Spleen (tissue), 13 donors: ENCODE measurements at places on chromosomes 7 and 10.

DNA sequence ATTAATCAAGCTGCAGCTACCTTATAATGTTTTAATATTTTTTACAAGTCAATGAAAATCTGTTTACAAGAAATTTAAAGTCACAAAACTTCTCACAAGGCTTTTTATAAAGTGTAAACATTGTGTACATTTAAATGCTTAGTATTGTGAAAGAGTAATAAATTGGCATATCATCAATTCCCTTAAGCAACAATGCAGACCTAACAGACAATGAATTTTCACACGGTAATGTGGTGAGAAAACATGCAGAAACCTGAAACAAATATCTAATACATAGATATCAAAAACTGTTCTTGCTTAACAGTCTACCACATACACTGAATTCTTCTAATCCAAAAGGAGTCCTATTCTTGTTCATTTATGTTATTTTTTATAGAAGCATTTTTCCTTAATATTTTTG is 220.7 kb downstream of the CRPPA start:
- no peak for DNase-seq

DNA sequence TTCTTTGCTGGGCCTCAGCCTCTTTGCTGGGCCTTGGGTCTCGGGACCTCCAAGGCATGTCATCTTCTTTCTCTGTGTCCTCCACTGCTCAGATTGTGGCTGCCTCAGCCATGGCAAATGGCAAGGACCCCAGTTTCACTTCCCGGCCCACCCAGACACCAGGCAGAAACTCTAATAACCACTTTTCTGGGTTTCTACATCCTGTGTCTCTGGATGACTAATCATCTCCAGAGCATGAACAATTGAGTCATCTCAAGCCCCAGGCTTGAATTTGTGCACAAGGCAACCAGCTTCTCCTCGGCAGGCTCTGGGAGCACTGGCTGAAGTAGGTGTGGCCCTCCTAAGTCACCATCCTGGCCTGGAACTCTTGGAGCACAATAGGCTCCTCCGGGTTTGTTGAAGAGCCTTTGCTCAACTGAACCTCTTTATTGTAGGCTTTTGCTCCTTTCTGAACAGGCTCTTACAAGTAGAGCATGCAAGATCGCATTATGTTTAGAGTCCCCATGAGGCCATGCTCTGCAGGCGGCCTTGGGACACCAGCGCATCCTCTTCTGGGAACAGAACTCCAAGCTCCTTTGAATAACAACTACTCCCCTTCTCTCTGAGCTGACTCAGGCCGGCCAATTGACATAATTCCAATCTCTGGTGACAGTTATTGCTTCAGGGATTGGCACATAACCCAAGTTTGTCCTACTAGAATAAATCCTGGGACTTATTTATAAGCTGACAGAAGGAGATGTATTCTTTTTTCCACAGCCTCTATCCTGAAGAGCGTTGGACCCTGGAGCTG is 218.1 kb downstream of the WDR11 start:
- no peak for DNase-seq

- no peak for DNase-seq
Observed at GRCh38 chr10:110966146-110966545, 46.7 kb downstream of the SHOC2 start.

DNA sequence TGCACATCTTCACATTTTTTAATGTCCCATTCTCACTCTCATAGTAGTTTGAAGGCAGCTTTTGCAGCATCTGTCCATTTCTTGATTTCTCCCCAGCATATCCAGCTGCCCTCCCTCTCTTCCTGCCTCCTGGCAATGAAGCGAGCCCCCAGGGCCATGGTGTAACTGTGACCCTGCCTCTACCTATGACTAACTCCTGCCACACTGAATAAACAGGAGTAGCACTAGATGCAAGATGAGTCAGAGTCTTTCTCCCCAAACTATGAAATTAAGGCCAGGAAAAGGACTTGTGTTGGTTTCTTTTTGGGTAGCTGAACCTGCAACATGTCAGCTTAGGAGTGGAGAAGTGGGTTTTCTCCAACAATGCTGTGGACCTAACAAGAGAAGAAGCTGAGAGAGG is 329.0 kb downstream of the RNLS start:
- DNase-seq: no peak

GRCh38 chr7:108104324-108104723 is 25.8 kb downstream of the LAMB4 start:
- no peak for DNase-seq

- no peak for DNase-seq
Observed at GRCh38 chr10:17506856-17507471, 52.6 kb upstream of the ST8SIA6 start.

DNA sequence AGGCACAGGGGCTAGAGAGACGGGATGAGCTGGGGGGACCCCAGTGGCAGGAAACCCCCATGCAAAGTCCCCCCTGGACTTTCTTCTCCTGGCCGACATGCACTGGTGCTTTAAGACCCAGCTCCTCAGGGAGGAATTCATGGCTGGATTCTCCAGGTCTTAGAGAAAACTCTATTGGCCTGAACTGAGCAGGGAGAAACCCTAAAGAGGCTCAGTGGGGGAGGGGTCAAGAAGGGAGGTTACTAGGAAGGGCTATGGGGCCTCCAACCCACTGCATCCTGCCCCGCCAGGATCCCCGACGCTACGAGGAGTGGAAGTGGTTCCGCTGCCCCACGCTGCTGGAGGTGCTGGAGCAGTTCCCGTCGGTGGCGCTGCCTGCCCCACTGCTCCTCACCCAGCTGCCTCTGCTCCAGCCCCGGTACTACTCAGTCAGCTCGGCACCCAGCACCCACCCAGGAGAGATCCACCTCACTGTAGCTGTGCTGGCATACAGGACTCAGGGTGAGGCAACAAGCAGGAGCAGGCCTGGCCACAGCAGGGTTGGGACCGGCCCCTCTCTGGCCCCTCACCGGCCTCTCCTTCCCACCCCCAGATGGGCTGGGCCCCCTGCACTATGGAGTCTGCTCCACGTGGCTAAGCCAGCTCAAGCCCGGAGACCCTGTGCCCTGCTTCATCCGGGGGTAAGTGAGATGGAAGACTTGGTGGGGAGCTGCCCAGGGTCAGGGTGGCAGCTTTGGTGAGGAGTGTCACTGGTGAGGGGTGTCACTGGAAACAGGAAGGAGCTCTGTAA is 13.8 kb downstream of the ATG9B start:
- peak; percentile 85 for DNase-seq

DNA sequence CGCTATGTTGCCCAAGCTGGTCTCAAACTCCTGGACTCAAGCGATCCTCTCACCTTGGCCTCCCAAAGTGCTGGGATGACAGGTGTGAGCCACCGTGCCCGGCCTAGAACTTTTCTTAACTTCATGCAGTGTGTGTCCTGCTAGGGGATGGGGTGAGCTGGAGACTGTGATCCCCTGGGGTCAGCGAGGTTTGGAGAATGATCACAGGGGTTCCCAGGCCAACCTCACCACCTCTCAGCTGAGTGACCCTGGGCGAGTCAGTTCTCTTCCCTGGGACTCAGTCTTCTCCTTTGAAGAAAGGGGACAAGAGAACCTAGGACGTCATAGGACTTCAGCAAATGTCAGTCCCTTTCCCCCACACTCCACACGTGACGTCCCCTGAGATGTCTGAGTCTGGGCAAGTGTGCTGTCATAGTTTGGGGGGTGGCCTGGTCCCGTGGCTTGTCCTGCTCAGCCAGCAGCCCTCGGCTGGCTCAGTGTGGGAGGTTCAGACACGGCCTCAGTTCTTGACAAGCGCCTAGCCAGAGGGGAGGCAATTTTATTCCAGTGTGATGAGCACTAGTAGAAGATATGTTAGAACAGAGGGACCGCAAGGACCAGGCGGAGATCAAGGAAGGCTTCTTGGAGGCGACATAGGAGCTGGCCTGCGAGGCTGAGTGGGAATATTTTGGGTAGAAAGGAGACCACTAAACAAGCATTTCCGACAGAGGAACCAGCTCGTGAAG is 43.3 kb upstream of the ELN start:
- peak; percentile 47 for DNase-seq

DNA sequence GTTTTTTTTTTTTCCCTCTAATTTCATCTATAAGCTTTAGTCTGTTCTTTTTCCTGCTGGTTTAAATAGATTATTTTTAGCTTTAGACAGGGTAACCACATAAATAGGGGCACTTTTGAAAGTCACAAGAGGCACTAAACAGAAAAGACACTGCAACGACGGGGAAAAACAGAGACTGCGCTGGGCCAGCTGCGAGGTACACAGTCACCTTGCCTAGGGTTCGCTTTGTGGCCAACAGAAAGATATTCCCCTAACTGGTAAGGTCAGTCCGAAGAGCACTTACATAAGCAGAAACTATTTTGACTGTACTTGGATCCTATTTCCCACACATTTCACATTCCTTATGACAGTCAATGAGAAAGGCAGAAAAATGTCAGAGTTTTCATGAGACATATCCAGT is 175.6 kb upstream of the PHF14 start:
- no peak for DNase-seq

- DNase-seq: no peak
Observed at GRCh38 chr7:81408728-81409127, 361.1 kb downstream of the HGF start.

DNA sequence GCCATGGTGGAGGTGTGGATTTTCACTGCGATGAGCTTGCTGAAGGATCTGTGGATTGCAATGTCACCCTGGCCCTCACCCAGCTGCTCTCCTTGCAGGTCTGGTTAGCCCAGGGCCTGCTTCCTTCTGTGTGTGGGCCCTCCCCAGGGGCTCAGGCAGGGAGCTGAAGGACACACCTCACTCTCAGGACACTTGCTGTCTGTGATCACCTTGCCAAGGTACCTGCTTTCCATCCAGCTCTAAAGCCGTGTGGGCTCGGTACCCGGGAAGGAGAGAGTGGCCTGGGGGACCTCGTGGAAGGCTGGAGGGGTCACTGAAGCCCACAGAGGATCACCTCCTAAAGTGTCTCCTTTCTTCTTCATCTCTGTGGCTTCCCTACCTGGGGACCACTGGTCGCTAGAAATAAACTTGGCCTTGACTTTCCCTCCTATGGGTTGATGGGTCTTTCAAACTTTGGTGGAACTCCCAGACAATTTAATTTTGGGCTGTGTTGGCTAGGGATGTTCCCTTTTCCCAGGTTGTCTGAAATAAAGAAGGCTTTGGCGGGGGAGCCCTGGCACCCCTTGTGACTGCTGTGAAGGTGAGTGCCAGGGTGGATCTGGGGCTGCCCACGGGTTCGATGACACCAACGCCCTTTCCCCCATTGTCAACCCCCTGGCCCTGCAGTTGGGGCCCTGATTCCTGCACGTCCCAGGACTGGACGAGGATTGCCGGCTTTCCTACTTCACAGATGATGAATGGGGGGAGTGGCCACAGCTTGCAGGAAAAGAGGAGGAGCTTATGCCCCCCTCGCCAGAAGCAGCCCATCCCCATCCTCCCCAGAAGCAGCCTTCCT is 331.0 kb downstream of the ADARB2 start:
- DNase-seq: peak; percentile 42

- no peak for DNase-seq
Observed at GRCh38 chr7:3000566-3000965, 43.1 kb downstream of the CARD11 start.

GRCh38 chr7:2641406-2642393 is 9.9 kb downstream of the TTYH3 start:
- DNase-seq: peak; percentile 90

DNA sequence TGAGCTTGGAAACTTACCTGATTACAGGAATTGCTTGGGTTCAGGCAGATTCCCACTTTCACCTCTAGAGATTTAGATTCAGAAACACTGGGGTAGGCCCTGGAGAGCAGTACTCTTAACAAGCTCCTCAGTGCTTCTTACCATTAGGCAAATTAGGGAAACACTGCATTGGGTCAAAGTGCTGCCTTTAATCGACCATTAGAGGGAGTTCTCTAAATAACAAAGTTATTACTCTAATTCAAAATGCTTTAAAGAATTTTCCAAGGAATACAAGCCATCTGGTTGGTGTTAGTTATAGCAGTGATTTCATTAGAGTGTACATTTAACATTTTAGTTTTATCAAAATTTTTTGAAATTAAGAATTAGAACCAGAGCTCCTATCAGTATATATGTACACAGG is 324.5 kb downstream of the GFRA1 start:
- DNase-seq: no peak

GRCh38 chr10:11605807-11606408 is 5.5 kb downstream of the USP6NL start:
- no peak for DNase-seq

- no peak for DNase-seq
Observed at GRCh38 chr7:85875398-85875797, 688.5 kb upstream of the SEMA3D start.

DNA sequence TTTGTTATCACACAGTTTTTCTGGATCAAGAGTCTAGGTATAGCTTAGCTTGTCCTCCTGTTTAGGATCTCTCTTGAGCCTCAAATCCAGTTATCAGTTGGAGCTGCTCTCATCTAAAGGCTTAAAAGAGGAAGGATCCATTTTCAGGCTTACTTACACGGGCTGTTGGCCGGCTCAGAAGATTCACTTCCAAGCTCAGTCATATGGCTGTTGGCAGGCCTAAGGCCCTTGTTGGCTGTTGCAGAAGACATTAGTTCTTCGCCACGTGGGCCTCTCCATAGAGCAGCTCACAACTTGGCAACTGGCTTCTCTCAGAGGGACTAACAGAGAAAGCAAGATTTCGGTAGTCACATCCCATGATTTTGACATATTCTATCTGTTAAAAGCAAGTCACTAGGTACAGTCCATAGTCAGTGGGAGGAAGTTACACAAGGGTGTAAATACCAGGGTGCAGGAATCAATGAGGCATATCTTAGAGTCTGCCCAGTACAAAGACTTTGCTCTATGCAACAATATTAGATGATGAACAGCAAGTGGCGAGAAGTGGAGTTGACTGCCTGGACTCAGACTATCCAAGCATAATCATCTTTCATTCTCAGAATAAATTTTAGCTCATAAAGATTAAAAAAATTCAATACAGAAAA is 280.1 kb upstream of the MBL2 start:
- DNase-seq: no peak

- no peak for DNase-seq
Observed at GRCh38 chr7:151292850-151293249, 44.4 kb upstream of the SMARCD3 start.

GRCh38 chr7:154584352-154585252 is 418.3 kb downstream of the PAXIP1 start:
- no peak for DNase-seq

GRCh38 chr7:149261829-149262617 is at the start of gene ZNF783:
Gene ZNF783 (plus strand): TSS chr7:149262196. CDS start chr7:149262334, 138 bp downstream.
- DNase-seq: peak; percentile 98

DNA sequence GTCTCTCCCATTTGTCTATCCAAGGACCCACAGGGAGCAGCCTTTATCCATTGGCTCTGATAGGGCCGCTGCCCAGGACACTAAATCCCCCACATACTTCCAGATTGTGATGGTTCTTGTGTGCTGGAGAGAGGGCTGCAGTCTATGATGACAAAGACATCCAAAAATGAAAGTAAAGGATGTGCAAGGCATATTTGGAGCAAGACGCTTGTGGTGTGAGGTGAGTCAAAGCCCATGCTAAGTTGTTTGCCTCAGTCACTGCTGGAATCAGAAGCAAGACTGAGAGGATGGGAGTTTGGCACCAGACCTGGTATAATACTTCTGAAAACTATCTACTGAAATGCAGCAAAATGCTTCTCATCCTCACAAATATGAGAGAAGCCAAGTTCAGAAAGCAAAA is 22.7 kb downstream of the ZNF22 start:
- no peak for DNase-seq

- DNase-seq: no peak
Observed at GRCh38 chr10:73141603-73142002, 26.2 kb downstream of the ECD start.
